Activated CD4-positive, alpha-beta T cell treated with anti-CD3 and anti-CD28 coated beads, Interleukin-2, amount 50 U/mL, for 16 hours (primary cell): ENCODE measurements at places on chromosomes 6 and 20.

DNA sequence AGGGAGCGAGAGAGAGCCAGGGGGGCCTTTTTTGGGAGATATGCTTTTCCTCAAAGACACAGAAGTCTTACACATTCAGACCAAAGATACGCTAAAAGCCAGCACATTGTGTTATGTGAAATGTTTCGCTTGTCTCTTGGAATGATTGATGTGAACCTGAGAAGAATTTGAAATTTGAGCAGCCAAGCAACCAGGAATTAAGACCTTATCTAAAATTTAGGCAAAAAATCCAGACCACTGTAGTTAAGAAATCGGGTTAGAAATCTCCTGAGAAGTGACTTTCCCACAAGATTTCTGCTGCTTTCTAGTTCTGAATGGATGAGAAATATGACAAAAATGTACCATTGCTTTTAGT, 223.2 kb upstream of the GMDS start:
- no peak for DNase-seq

- DNase-seq: no peak
Measured at GRCh38 chr6:112321941-112322424, 25.1 kb upstream of the RFPL4B start.

DNA sequence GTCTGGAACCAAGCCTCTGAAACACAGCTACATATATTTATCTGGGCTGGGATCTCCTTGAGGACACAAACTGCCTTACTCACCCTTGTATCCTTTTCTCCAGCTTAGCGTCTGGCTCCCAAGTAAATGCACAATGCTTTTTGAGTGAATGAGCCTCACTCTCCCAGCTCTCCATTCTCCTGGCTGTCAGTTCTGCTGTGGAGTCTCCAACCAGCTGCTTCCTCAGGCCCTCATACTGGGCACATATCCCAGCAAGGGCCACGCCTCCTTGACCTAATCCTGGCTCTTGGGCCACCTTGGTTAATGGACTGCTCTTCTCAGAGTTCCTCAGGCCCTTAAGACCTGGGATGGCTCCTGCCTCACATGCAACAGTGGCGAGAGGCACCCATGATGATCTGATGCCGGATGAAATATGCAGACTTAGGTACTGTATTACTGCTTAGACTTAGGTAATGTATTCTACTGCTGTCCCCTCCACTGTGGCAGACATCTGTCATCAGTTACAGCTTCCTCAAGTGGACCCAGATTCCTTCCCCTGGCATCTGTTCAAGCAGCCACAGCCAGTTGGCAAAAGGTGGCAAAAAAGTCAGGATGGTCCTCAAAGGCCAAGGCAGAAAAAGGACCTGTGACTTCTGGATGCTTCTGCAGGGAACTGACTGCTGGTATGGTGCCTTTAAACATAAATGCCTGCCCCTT, 16.5 kb downstream of the SNHG17 start:
- DNase-seq: no peak

DNA sequence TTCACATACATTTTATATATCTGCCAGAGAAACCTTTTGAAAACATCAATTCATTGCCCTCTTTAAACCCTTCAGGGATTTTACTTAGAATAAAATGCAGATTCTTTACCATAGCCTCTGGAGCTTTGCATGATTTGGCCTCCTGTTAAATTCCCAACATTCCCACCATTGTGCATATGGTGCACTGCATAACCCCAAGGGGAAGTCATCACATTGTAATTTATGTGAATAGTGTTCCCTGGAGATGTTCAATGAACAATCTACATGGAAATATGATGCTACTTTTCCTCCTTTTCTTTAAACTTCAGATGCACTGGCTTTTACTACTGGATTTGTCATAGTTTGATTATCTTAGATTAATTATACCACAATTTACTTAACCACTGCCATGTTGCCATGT, 94.7 kb downstream of the PHF3 start:
- no peak for DNase-seq

- no peak for DNase-seq
Measured at GRCh38 chr6:101513181-101513580, 119.7 kb downstream of the GRIK2 start.

- no peak for DNase-seq
Measured at GRCh38 chr6:143531720-143532499, 20.4 kb upstream of the FUCA2 start.

- DNase-seq: no peak
Measured at GRCh38 chr6:129575378-129576118, 134.4 kb downstream of the ARHGAP18 start.

DNA sequence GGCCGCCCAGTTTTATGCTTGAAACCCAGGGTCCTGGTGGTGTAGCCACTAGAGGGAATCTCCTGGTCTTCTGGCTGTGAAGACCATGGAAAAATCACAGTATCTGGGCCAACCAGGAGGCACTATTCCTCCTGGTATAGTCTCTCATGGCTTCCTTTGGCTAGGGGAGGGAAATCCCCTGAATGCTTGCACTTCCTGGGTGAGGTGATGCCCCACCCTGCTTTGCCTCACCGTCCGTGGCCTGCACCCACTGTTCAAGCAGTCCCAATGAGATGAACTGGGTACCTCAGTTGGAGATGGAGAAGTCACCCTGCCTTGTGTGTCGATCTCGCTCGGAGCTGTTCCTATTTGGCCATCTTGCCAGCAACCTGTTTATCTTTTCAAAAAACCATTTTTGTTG, 10.1 kb upstream of the ZNF337 start:
- peak; percentile 33 for DNase-seq

DNA sequence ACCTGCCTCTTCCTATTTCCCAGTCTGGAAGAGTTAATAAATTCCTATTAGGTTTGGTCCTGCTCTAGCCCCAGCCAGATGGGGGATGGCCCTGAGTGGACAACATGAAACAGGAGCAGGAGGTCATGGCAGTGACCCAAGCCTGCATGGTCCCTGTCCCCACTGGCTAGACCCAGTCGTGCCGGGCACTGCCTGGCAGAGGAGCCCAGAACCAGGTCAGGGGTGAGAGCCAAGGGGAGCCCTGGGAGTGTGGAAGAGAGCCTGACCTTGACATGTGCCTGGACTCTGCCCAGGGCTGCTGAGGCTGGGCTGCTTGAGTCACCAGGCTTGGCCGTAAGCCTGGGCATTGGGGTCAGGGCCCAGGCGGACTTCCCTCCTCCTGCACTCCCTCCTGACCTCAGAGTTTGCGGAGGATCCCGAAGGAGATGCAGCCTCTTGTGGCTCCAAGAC, 3.6 kb downstream of the AVP start:
- no peak for DNase-seq

DNA sequence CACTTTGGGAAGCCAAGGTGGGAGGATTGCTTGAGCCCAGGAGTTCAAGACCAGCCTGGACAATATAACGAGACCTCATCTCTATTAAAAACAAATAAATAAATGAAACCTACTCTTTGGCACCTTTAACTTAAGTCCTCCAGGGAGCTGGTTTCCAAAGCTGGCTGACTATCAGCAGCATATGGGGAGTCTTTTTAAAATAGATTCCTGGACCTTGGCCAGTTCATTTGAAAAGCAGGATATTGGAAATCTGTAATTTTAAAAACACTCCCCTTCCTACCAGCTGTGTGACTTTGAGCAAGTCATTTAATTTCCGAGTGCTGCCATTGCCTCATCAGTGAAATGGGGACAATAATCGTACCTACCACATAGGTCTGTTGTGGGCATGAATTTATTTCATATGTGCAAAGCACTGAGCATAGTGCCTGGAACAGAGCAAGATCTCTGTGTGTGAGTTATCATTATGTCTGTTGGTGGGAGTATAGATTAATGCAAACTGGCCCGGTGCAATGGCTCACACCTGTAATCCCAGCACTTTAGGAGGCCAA, 40.9 kb upstream of the PTPN1 start:
- DNase-seq: no peak

DNA sequence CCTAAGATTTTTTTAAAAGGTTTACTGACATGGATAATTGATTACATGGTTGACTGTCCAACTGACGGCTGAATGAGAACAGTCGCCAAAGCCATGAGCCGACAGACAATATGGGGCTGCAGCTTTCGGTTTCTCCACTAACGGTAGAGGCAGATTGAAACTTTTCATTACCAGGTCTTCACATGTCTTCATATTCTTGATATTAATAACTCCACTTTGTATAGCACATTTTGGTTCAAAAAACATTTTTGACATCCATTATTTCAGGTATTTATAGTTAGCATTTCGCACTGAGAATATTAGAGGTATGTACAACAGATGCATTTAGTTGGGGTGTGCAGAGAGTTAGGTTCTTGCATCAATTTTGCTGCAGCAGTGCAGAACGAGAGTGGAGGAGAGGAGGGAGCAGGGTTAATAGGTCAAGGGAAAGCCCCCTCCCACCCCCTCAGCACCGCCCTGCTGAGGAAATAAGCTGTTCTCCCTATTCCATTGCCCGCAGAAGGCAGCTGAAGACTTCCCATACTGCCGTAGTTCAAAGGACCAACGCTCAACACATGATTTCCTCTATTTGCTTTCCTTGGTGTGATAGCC, 73.6 kb upstream of the ADTRP start:
- no peak for DNase-seq

DNA sequence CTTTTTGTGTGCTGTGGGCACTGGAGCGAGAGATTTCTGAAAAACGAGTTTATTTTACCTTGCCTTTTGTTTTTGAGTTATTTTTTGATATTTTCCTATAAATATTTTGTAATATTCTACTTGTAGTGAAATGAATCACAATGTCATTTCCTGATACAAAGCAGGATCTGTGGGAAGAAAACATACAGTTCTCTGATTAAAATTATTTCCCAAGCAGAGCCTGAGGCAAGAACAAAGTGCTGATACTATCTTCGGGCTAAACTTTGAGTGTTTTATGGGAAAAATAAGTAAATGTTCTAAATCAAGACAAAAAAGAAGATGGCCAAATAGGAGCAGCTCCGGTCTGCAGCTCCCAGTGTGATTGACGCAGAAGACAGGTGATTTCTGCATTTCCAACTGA, 33.7 kb upstream of the ELOVL5 start:
- no peak for DNase-seq

DNA sequence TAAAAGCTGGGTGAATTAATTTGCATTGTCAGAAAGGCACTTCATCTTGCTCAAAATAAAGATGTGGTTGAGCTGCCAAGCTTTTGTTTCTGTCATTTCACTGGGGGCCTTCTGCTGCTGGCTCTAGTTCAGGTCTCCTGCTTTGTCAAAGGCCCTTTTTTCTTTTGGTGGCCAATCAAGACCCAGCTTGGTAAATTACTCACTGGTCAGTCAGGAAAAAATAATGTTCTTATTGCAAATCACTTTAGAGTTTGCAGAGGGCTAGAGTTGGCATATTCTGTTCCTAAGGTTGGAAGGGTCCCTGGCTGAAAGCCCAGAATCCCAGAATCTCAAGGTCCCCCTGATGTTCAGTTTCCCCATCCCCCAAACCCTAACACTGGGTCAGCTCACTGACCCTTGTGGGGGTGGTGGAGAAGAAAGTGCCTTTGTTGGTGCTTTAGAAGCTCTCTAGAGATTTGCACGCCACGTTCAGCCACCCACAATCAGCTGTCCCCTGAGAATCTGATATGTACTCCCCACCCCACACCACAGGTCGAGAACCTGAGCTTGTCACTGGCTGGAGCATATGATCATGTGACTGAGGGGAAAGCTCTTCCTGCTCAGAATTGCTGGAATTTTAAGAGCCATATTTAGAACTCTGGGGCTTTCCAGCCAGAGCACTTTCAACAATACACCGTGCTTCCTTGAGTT, 21.7 kb upstream of the BNIP5 start:
- no peak for DNase-seq

DNA sequence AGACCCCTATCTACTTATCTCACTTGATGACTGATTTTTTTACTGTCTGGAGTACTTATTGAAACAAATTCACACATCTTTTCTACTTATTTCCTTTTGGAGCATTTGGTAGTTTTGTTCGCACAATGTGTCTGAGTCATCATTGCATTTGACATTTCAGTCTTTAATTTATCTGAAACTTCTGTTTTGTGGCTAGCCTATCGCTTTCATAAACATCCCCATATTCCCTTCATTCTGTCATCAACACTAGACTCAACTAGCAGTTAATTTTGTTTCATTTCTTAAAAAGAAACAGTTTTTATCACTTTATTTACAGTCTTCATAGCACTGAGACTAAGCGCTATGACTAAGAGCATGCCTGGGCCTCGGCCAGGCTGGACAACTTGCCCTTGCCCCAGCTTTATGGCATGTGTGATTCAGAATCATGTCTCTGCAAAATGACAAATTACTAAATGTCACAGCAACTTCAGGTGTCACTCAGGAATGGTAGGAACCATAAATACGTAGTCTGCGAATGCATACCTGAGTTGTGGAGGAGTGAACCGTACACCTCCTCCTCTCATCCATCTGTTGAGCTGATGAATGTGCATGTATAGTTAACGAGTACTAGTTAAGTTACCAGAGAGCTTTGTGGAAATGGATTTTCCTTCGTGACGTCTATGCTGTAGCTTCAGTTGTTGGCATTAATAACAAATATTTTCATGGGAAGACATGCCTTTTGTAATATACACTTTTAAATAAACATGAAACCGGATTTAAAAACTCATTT, 16.2 kb downstream of the L3MBTL3 start:
- DNase-seq: peak; percentile 46

- DNase-seq: peak; percentile 19
Measured at GRCh38 chr6:139282684-139283083, 9.1 kb downstream of the TXLNB start.
